GM03348 (cell line): ENCODE measurements at places on chromosomes 12 and 14.

GRCh38 chr12:104462931-104463339 lies 6.2 kb downstream of the CHST11 start:
- DNase-seq, result no peak

- no peak for DNase-seq
Observed at GRCh38 chr14:88616697-88617096, 53.9 kb downstream of the ZC3H14 start.

- no peak for DNase-seq
Observed at GRCh38 chr12:57745485-57745881, 644 bp downstream of the TSPAN31 start.

- peak; percentile 2 for DNase-seq
Observed at GRCh38 chr12:97960741-97961608, 498.4 kb downstream of the RMST start.

- no peak for DNase-seq
Observed at GRCh38 chr14:106848330-106849121, 1322.1 kb downstream of the TMEM121 start.

GRCh38 chr12:22994316-22994675 lies 369.3 kb downstream of the ETNK1 start:
- no peak for DNase-seq

GRCh38 chr14:54577977-54578376 lies 11.0 kb downstream of the SAMD4A start:
- no peak for DNase-seq

DNA sequence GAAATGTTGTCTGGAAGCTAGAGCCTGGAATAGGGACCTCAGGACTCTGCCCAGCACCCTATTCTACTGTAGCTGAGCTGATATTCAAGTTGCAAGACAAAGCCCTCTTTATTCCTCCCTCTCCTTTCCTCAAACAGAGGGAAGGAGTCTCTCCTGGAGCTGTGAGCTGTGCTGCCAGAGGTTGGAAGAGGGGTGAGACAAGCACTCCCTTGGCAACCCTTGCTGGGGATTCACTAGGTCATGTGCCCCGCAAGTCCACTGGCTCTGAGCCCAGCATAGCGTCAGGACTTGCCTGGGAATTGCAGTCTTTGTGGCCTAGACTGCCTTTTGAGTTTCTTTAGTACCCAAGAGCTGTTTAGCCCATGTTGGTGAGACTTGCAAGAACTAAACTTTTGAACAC lies 11.4 kb upstream of the ASCL1 start:
- no peak for DNase-seq

- DNase-seq, result no peak
Observed at GRCh38 chr12:91059211-91059610, 1.4 kb upstream of the KERA start.

DNA sequence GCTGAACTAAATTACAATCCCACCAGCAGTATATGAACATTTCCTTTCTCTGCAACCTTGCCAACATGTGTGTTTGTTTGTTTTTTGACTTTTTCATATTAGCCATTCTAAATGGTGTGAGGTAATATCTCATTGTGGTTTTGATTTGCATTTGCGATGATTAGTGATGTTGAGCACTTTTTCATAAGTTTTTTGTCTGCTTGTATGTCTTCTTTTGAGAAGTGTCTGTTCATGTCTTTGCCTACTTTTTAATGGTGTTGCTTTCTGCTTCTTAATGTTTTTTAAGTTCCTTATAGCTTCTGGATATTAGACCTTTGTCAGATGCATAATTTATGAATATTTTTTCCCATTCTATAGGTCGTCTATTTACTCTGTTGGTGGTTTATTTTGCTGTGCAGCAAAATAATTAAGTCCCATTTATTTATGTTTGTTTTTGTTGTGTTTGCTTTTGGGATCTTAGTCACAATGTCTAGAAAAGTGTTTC lies 1262.9 kb downstream of the FSCB start:
- DNase-seq, result no peak

GRCh38 chr12:123043536-123044001 lies 63.1 kb downstream of the ARL6IP4 start:
- peak; percentile 95 for DNase-seq

DNA sequence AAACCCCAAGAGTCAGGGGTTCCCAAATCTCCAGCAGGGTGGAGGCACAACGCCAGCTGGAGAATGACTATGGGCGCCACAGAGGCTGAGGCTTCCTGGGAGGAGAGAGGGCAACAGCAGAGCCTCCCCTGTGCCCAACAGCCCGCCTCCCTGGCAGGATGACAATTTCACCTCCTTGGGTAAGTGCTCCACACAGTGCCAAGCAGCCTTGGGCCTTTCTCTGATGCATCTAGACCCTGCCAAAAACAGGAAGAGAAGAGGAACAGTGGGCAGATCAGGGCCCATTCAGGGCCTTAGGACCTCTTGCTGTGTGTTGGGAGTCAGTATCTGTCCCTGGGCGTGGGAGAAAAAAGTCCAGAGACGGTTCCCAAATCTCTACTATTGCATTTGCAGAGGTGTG lies 5.0 kb upstream of the OR10P1 start:
- no peak for DNase-seq

- DNase-seq, result no peak
Observed at GRCh38 chr12:79850610-79851299, 84.1 kb downstream of the PPP1R12A start.

- DNase-seq, result no peak
Observed at GRCh38 chr14:27056586-27056985, 458.8 kb upstream of the NOVA1 start.

DNA sequence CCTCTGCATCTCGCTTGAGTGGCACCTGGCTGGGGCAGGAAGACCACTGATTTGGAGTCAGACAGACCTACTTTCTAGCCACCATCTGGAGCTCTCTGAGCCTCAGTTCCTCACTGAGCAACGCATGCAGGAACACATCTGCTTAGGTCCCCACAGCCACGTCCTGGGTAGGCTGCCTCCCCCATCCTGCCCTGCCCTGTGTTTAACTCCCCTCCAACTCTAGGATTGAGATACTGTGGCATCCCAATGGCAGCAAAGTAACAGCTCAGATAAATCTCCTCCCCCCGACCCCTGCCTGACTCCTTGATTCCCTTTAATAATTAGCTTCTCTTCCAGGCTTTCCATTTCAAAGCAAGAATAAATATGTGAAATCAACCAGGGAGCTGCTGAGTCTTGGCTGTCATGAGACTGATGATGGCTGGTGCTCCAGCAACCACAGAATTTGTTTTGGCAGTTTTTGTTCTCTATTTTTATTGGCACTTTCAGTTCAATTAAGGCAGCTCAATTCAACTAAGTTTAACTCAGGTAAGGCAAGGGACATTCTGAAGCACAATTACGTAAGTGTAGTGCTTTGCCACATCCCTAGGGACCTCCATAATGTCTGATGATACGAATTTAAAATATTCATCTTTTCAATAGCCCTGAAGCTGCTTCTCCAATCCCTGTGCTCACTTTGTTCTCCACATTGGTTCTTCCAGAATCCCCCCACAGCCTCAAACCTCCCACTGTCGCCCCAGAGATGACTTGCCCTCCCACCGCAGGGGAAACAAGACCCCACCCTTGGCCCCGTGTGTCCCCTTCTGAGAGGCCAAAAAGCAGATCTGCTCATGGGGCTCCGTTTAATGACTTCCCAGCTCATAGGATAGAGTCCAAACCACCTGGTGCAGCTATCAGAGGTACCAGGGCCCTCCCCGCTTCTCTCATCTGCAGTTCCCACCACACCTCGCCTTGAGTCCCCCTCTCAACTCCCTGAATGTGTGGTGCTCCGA lies 58.2 kb downstream of the ESR2 start:
- DNase-seq, result no peak

DNA sequence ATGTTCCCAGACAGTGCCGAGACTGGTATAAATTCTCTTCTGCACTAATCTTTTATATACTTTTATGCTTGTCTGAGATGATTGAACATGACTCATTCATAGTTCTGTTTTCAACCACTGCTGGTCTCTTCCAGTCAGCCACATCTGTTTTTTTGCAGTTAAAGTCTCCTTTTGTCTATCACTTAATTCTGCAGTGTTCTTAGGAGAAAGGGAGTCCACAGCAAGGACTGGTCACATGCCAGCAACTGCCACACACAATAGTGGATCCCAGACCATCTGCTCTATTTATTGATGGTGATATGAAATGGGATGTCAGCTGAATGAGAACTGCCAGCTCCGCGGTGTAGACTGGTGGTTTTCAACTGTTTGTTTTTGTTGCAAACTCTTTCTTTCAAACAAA lies 379.8 kb downstream of the MED13L start:
- DNase-seq, result peak; percentile 17

GRCh38 chr12:95553197-95553943 lies 2.1 kb upstream of the USP44 start:
- DNase-seq, result no peak

- DNase-seq, result no peak
Observed at GRCh38 chr12:130224613-130225012, 62.3 kb downstream of the FZD10 start.

- DNase-seq, result no peak
Observed at GRCh38 chr12:57563358-57563757, 13.5 kb downstream of the KIF5A start.

GRCh38 chr12:123038486-123038885 lies 58.0 kb downstream of the ARL6IP4 start:
- no peak for DNase-seq

DNA sequence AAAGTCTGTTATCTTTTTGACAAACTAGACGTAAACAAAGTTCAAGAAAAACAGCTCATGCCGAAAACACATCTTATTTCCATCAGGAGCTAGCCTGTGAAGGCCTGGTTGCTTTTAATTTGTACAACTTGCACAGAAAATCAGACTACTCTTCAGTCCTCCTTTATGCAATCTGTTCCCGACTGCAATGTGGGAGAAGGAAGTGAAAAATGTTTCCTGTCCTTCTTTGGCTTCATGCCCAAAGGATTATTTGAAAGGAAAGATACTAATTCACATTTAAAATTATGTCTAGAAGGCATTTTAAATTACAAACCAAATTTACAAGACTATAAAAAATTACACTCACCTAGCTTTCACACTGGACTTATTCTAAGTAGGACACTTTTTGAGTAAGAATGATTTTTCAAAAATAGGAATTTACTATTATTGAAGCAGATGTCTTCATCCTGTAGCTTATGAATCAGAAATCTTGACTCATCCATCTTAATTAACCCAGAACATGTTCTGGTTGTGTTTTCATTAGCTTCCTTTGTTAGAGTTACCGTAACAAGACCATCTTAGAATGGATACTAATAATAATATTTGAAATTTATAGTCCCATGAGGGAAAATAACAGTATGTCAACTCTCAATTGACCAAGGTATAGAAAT lies 272.6 kb downstream of the PRKD1 start:
- DNase-seq, result peak; percentile 13

DNA sequence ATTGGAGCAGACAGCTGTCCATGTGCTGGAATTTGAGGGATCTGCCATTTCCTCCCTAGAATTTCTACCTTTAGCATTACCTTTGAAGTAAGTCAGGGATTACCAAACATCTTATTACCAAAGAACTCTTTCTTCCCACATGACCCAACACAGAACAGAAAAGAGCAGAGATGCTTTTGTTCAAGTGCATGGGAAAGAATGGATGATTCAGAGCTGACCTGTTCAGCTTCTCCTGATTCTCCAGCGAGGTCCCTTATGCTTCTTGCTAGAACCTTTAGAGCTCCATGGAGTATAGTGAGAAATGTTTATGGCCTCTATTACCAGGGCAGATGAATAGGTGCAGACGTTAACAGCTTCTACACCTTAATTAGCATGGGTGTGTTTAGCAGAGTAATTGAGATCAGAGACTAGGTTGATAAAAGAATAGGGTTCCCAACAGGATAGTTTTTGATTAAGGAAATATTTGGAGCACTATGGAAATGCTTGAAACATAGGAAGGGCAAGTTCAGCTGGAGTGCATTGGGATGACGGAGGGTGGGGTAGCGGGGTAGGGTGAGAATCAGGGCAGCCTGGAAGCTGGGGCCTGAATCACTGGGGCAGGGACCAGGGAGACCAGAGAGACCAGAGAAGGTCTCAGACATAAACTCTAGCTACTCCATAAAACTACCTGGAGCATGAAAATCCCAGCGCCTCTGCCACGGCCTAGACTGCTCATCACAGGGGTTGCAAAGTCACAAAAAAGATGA lies 223.7 kb downstream of the CACNA1C start:
- no peak for DNase-seq

DNA sequence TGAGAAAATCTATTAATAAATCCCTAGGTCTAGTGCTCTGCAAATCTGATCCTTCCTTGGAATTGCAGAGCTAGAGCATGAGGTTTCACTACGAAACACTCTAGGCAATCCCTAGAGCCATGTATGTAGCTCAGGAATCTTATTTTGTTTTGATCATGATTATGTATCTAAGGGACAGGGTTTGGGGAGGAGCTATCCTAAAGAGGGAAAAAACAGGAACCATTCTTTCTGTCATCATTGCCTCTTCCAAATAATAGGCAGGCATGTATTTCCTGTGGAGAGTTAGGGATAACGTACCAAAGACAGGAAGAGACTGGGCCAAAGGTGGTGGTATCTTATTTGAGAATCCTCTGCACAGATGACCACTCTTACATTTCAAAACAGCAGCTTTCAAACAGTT lies 88.8 kb upstream of the GTF2A1 start:
- DNase-seq, result no peak

DNA sequence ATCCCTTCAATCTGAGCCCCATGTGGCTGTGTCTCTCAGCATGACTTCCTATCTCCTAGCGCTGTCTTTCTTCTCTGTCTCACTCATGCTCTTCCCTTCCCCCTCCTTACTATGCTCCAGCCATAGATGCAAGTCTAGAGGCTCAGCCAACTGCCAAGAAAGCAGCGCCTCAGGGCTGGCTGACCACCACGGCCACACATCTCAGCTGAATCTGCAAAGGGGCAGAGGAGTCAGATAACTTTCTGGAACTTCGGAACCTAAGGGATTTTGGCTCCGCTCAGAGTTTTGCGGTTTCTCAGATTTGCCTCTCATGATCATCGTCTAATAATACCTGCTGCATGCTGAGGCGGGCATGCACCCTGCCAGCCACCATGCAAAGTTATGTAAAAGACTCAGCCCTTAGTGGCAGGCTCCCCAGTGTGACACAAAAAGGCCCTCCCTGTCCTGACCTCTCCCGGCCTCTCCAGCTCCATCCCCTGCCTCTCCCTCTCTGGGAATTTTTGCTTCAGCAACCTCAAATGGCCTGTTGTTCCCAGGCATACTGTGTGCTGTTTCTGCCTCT lies 5.0 kb upstream of the FGF6 start:
- no peak for DNase-seq

- DNase-seq, result no peak
Observed at GRCh38 chr12:11687528-11687927, 38.1 kb downstream of the ETV6 start.

DNA sequence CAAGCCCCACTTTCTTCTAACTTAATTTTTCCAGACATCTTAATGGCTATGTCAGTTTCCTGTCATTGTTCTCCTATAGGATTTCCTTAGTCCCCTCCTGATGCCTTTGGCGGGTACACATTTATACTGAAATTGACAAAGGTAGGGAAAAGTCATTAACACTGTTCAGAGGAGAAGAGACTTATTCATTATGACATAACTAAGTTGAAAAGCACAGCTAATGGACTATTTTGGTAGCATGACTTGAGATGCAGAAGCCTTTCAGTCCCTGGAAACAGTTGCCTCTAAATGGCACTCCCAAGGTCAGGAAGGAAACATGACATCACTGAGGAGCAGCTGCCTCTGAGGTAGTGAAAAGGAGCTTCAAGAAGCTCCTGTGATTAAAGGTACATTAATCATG lies 317.5 kb upstream of the KITLG start:
- no peak for DNase-seq

GRCh38 chr12:29731591-29731990 lies 52.2 kb downstream of the TMTC1 start:
- no peak for DNase-seq

- DNase-seq, result peak; percentile 77
Observed at GRCh38 chr14:59464486-59465315, 479 bp downstream of the GPR135 start.

- peak; percentile 86 for DNase-seq
Observed at GRCh38 chr12:57454566-57455373, at the start of gene INHBE. INHBE (plus strand) TSS chr12:57455307; CDS start chr12:57455537, 230 bp downstream.

- peak; percentile 85 for DNase-seq
Observed at GRCh38 chr14:23094666-23095195, at the start of gene ACIN1. ACIN1 (minus strand) TSS chr14:23095136; CDS start chr14:23095112, 24 bp downstream.
